Activated naive CD4-positive, alpha-beta T cell treated with anti-CD3 and anti-CD28 coated beads, Interleukin-2, amount 50 U/mL, for 72 hours (primary cell): ENCODE measurements at places on chromosomes 2 and 18.

GRCh38 chr18:67300498-67300897, 216.0 kb downstream of the DSEL start:
- peak; percentile 11 for DNase-seq

DNA sequence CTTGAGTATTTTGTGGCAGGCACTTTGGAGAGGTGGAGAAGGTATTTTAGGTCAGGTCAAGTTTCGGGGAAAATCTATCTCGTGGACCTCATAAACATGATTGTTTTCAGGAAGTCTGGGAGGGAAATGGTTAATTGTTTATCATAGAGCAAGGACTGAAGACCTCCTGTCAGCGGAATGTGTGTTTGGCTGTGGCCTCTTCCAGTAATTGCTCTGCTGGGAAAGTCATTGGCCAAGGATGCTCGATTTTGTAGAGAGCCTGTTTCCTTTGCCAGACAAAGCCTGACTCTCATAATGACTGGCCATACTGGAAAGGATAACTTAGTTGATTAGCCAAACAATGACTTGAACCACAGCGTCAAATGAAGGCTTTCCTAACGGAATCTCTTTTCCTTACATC, 30.0 kb downstream of the IL1R2 start:
- DNase-seq: no peak

GRCh38 chr2:71476495-71476894, 23.1 kb downstream of the DYSF start:
- DNase-seq: no peak

DNA sequence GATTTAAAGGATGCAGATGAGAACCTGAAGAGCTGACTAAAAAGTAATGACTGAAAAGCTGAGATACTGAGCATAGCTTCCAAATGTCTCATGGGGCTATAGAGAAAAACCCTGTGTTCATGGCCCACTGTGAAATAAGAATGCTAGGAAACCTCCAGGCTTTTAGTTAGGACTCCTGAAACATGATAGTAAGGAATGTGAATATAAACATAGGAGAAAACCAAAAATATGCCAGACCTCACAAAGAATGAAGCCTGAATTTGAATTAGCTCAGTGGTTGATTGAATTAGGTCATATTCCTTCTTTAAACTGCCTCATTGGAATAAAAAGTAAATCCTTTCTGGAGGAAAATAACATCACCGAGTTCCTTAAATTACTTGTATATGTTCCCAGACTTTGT, 194.5 kb upstream of the NXPH2 start:
- DNase-seq: no peak

GRCh38 chr2:100242476-100242875, 79.8 kb downstream of the LONRF2 start:
- no peak for DNase-seq

- DNase-seq: peak; percentile 39
These were observed 128.5 kb downstream of the STK39 start for GRCh38 chr2:168118733-168119514.

- no peak for DNase-seq
These were observed 69.0 kb downstream of the ST6GAL2 start for GRCh38 chr2:106816974-106817373.

DNA sequence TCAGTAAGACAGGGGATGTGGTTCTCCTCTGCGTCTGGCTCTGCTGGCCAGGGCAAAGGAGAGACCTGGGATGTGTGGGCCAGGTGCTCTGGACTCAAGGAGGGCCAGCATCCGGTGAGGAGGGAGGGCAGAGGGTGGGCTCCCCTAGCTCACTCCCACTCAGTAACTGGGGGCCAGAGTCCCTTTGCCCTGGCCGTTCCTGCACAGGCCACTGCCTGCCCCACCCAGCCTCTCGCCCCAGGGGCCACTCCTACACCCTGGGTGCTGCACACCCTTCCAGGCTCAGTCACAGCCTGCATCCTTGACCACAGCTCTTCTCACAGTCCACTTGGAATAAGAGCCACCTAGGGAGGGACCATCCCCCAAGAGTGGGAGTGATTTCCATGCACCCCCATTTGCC, 41.0 kb downstream of the SNED1 start:
- no peak for DNase-seq

DNA sequence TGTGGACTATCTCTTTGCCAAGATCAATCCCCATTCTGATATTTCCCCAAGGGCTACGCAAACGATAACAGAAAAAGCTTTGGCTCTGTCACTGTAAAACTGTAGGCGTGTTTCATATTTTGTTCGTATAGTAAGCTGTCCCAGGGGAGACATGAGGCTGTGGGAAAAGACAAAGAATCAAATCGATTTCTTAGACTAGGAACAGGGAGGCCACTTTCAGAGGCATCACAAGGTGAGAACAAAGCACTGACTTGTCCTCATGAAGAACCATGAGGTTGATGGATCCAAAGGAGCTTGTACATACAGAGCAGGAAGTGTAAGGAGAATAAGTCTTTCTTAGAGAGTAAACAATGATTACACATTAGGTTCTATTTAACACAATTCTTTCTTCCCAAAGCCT, 255.7 kb downstream of the HNMT start:
- DNase-seq: no peak

DNA sequence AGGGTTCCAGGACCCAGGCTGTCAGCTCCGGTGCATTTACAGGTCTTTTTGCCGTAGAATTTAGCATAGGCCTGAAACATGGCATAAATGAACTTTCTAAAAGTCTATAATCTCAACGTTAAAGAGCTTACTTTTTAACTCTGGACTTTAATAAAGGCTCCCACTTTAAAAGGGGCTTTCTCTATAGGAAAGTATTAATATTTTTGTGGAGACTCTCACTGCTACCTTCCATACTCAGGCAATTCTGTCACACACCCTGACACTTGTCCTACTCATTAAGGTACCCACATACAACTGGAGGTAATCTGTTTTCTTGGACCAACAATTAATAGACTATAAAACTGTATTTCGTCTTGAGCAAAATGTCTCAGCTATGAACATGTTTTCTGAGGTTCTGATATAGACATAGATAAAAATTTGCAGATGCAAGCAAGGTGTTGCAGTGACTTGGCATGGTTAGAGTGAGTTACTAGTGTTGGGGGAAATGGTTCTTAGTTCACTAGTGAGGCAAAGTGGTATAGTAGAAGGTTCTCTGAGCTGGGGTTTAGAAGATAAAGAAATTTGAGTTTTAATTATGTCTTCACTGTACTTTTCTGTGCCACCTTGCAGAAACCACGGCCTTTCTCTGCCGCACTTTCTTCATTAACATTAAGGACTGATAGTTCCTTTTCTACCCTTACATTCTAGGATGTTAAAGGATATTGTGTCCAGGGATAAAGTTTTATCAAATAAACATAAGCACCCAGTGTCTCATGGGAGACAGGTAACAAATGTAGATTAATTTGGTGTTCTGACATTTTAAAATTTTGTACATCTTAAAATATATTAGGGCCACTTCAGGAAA, 10.8 kb upstream of the NR4A2 start:
- no peak for DNase-seq

DNA sequence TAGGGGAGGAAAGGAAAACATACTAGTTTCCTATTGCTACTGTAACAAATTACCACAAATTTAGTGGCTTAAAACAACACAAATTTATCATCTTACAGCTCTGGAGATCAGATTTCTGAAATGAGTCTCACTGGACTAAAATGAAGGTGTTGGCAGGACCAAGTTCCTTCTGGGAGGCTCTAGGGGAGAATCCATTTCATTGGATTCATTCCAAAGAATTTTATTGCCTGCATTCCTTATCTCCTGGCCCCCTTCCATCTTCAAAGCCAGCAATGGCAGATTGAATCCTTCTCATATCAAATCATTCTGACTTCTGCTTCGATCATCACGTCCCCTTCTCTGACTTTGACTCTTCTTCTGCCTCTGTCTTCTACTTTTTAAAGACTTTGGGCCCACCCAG, 250.9 kb downstream of the IRS1 start:
- DNase-seq: no peak

DNA sequence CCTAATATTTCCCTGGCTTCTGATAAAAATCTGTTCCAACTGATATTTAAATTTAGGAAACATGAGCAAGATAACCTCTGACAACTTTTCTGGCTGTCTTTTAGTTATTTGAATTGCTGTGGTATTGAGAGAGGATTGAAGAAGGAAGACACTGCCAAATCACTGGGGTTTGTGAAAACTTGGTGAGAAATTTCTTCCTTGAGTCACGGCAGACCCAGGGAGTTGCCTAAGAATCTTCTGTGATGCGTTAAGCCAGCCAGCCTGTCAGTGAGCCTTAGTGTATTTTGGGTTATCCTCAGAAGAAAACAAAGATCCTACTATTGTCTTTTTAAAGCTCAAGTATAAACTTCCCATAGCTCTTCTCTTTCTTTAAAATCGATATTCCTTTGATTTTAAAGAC, 17.5 kb upstream of the DOK6 start:
- no peak for DNase-seq

DNA sequence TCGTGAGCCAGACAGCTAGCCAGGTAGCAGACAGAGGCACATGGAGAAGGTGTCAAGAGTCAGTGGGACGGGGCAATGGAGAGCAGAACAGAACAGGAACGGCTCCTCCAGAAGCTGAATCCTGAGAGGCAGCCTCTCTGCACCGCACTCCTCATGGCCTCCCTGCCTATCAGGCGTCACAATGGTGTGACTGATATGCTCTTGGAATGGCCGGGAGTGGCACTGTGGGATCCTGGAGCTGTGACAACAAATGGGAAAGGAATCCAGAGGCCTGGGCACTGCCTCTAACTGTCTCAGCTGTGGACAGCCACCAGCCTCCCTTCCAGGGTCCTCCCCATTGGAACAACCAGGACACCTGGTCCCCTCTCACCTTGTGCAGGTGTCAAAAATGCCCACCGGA, 89.1 kb upstream of the ID2 start:
- DNase-seq: no peak

DNA sequence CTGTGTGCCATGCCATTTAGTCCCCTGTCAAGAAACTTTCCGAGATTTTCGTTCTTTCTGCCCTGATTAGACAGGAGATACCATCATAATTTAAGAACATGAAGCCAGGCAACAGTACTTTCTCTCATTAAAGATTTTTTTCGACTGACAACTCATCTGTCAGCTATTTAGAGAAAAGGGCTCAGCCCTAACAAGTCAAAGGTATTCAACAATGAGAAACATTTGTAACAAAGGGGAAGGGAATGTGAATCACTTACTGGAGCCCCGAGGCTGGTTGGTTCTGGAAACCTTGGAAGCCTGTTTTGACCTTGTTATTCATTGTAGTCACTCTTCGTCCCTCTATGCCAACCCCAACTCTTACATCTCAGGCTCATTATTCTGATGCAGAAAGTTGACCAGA, 199.4 kb downstream of the SPP2 start:
- no peak for DNase-seq

DNA sequence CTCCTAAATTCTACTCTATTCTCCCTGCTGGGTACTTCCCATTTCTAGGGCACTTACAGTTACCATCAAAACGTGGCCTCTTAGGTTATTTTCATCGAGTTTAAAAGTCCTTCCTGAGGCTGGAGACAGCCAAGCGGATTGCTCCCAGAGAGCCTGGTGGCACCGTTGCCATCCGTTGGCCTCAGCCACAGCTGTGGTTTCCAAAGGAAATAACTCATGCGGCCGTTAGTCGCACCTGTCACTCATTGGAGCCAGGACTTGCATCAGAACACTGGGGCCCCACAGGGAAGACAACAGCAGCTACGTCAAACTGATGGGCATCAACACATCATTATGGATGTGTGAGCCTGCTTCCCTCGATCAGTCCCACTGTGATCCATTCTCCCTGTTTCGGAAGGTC, 453.4 kb downstream of the BCL11A start:
- DNase-seq: no peak

DNA sequence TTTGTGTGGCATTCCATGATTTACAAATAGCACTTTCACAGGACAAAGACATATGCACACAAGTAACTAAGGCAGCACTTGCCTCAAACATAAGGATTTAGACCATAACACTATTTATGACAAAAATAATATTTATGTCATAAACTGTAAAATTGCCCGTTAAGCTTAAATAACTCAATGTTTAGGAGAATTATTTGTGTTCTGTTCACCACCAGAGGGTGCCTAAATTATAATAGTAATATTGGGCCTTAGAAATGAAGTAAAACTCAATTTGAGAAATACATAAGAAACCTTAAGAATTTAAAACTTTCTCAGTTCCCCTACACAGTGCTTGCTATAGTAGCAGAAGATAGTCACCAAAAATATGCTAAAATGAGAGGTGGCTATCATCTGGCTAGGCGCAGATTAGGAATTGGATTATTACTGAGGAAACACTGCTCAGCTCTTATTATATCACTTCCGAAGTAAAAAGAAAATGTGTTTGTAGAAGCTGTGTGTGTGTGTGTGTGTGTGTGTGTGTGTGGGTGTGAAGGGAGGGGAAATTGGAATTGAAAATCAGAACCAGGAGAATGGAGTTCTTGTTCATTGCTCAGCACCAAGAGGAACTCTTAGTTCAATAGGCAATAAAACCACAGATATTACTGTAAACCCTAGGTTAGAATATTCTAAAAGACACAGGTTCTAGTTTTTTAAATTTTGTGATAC, 4.9 kb upstream of the CHN1 start:
- no peak for DNase-seq

- DNase-seq: peak; percentile 18
These were observed 664 bp downstream of the CCT4 start for GRCh38 chr2:61887717-61888266.

GRCh38 chr18:54183390-54183789, 41.1 kb downstream of the MBD2 start:
- DNase-seq: no peak

- DNase-seq: no peak
These were observed 521.5 kb upstream of the NRXN1 start for GRCh38 chr2:51553476-51553875.

- DNase-seq: peak; percentile 45
These were observed 90.4 kb upstream of the SLC35G4 start for GRCh38 chr18:11518788-11519685.

GRCh38 chr2:122905431-122905830, 1119.7 kb upstream of the CNTNAP5 start:
- DNase-seq: no peak
